Thyroid gland (tissue), 4 donors: ENCODE measurements at places on chromosomes 6 and 20.
A peak's percentile ranks its signal among the peaks of the same experiment; 100 is the strongest.

DNA sequence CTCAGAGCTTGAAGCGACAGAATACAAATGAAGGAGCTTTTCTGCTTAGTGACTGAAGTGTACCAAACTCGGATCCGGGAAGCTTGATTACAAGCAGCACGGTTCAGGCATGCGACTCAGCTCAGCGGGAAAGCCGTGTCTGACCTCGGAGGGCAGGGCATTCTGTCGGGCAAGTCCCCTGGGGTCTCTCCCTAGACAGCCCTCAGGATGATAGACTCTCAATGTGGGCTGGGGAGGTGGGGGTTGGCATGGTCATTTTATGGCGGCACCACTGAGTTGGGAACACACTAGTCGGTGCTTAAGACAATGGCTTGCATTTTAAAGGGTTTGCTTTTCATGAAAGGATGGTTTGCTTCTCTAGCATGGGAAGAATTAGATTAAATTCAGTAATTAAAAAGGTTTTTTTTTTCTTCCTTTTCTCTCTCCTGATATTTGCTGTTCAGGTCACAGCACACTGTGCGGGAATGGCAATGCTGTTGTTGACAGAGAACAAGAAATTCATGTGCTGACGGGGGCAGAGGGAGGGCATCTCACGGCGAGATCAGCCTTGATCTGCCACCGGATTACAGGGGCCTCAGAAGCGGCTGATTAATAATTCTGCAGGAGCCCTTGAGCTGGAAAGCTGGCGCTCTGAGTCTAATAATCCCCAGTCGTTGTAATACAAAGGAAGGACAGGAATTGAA, 80.7 kb upstream of the TRAF3IP2 start:
- no peak for DNase-seq

- no peak for DNase-seq
Measured at GRCh38 chr6:98974309-98974708, 26.6 kb upstream of the FBXL4 start.

GRCh38 chr20:41592516-41593216, 25.5 kb downstream of the CHD6 start:
- no peak for DNase-seq

DNA sequence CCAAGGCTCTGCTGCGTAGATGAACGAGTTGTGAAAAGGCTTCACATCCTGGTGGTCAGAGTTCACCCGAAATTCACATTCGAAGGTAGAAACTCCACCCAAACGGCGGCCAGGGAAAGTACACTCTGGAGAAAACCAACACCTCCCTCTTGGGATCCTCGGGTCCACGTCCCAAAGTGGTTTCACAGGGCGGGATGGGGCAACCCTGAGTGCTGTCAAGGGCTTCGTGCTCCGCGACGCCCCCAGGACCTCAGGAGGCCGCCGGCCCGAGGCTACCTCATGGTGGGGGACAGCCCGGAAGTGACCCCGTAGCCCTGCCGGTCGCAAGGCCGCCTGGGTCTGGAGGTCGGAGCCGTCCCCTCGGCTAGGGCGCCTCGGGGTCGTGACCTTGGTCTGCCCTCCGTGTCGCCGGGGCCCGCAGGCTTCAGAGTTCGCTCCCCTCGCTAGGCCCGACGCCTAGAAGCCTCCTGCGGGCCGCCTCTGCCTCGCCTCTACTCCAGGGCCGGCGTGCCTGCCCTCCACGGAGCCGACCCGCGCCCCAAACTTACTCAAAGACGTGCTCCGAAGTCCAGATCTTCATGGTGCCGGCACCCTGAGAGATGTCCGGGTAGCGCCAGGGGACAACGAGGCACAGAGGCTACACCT, at the start of gene PRELID3B:
PRELID3B (minus strand) TSS at position 636 of the 645 bp plus-strand sequence; CDS start at position 580, 56 bp downstream.
- peak; percentile 22 for DNase-seq

- DNase-seq, result no peak
Measured at GRCh38 chr6:90072501-90072900, 178.2 kb downstream of the GJA10 start.

- no peak for DNase-seq
Measured at GRCh38 chr20:8129211-8129976, 2.7 kb upstream of the PLCB1 start.

GRCh38 chr6:75117701-75118100, 88.2 kb downstream of the COL12A1 start:
- DNase-seq, result no peak

DNA sequence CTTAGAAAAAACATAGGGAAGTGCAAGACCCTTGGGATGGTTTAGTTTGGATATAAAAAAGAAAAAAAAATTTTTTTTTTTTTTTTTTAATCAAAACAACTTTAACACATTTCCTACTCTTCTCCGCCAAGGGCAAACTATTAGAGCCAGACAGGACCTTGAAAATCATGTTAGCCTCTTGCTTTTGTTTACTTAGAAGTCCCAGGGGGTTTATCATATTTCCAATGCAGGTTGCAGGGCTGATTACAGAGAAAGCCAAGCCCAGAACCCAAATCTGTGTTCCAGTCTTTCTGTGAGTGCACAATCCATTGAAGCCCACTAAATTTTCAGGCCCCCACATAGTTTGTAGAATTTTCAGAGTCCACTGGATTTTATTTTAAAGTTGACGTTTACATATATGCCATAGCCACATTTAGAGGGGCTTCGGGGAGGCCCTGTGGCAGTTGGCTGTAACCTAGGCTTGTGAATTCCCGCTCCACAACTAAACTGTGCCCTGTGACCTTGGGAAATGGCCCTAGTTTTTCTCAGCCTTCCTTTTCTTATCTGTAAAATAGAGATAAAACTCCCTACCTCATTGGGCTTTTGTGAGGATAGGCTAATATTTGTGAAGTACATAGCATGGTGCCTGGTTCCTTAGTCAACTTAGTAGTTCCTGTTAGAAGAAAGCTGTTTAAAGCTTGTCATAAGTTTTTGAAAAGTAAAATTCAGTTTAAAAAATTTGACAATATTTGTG, 55.7 kb downstream of the NCOA7 start:
- no peak for DNase-seq

GRCh38 chr6:127366282-127367022, 23.0 kb upstream of the ECHDC1 start:
- no peak for DNase-seq

- no peak for DNase-seq
Measured at GRCh38 chr6:169087443-169088041, 166.1 kb downstream of the THBS2 start.

- DNase-seq, result no peak
Measured at GRCh38 chr6:35343835-35344550, 1.6 kb downstream of the PPARD start.

DNA sequence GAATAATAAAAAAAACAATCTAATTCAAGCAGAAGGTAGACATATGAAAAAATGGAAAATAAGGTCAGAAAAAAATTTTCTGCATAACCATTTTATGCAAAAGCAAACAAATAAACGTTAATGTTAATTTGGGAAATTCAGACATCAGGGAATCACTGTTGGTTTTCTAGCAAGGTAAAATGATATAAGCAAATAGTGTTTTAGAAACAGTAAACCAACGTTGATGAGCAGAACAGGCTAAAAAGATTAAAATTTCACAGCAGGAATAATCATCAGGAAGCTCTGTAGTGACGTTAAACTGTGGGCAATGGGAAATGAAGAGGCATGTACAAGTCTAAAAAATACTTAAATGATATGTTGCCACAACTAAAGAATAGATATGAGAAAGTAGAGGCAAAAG, 54.5 kb upstream of the HMGCLL1 start:
- no peak for DNase-seq

GRCh38 chr6:68126089-68126749, 508.9 kb upstream of the ADGRB3 start:
- DNase-seq, result no peak

DNA sequence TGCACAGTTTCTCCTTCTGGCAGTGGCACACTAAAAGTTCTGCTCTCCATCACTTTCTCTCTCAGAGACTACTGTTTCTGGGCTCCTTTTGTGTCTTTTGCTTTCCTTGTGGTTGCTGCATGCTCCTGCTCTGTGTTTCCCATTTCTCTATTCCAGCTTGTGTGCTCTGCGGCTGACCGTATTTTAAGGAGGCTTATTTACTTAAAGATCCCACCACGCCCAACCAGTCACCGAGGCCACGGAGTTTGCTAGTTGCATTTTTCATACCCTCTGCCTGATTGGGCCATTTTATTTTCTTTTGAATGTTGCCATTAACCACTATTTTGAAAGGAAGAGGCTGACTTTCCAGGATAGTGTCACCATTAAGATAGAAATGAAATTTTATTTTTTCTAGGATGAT, 626.4 kb upstream of the MMS22L start:
- DNase-seq, result no peak

GRCh38 chr6:27312146-27312949, at the start of gene POM121L2:
POM121L2 (minus strand) TSS chr6:27312273; CDS start chr6:27312170, 103 bp downstream.
- DNase-seq, result peak; percentile 84

GRCh38 chr20:38970302-38970701, 8.2 kb downstream of the DHX35 start:
- no peak for DNase-seq

DNA sequence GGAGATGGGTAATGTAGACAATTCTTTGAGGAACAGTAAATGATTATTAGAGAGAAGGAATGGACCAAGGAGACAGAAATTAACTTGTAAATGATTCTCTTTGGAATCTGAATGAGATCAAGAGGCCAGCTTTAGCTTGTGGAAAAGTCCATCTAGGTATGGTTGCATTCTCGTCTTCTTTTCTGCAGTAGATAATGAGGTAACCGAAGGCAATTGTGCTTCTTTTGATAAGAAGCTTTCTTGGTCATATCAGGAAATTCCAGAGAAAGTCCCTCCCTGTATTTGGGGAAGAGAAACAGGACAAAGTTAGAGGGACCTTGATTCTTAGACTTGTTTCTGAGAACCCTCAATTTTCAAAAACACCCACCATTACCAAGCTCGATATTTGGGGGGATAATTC, 109.1 kb upstream of the PRSS16 start:
- DNase-seq, result no peak

GRCh38 chr20:10217721-10218410, 764 bp upstream of the SNAP25 start:
- peak; percentile 74 for DNase-seq

DNA sequence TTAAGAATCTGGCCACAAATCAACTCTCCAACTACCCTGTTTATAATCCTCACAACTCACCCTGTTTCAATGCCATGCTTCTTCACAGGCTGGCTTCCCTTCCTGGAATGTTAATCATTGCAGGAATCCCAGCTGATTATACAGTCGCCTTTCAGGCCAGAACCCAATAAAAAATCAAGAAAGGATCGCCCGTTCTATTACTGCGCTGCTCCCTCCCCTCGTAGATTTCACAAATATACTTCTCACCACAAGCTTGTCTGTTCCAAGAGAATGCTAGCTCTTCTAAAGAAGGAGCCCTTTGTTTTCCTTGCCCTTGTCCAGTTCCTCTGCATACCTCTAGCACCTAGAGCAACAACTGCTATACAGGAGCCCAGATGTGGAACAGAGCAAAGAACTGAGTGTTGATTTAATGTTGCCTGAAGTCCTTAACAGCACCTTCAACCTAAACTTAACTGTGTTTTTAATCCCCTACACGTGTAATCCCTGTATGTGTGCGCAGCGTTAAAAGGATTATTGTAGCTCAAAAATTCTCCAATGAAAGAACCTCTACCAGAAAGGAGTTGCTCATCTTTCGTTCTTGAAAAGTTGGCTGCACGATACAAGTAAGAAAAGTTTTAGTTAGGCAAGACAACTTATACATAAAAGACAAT, 988 bp downstream of the ECHDC1 start:
- no peak for DNase-seq

- DNase-seq, result no peak
Measured at GRCh38 chr6:152129691-152130151, 322.2 kb downstream of the ESR1 start.

DNA sequence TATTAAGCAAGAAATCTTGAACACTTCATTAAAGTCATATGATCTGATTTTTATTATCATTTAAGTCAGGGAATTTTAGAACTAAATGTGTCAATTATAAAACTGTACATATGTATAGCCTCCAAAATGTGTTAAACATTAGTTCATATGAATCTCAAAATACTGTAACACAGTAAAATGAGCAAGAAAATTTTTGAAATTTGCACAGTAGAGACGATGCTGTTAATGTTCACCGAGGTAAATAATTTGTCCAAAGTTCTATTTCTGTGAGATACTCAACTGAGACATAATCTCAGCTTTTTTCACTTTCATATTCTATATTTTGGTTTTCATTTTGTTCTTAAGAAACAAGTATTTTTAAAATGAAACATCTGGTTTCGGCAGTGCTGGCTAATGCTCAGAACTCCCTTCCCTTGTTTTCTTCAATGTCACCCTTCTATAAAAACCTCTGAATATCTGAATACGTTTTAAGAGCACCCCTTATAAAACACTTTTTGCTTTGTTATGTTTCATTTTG, 353.1 kb downstream of the LAMA2 start:
- DNase-seq, result no peak

GRCh38 chr6:29826271-29826670, 1.4 kb upstream of the HLA-G start:
- DNase-seq, result no peak

GRCh38 chr6:13234130-13234529, 94.2 kb downstream of the TBC1D7 start:
- DNase-seq, result no peak

DNA sequence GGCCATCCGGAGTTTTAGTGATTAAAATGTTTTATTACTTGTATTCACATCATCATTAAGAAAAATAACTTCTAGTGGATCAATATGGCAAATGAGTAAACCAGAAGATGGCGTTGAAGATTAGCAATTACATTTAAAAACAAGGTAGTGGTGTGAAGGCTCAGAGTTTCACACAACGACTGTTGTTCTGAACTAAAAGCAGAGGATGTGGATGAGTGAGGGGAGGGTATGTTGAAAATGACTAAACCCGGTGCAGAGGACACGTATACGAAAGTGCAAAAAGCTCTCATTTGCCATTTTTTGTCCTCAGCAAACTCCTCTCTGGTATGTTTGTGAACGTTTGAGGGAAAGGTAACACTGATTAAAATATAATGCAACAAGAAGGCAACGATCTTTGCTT, 1.9 kb upstream of the IRF4 start:
- DNase-seq, result no peak

DNA sequence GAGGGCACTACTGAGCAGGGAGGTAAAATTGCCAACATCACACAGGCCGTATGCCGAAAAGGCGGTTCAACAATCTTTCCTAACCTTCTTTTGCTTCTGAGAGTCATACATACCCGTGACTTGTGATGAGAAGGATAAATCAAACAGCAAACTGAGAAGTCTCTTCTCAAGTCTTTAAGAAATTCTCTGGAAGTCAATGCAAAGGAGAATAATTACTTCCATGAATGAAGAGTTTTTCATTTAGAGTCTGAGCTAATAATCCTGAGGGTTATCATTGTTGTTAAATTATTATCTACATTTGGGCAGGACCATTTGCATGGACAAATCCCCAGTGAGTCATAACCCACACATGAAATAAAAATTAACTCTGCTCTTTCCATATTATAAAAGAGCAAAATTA, 22.4 kb upstream of the ILRUN start:
- no peak for DNase-seq

- no peak for DNase-seq
Measured at GRCh38 chr6:140434761-140435160, 1060.3 kb upstream of the CITED2 start.

DNA sequence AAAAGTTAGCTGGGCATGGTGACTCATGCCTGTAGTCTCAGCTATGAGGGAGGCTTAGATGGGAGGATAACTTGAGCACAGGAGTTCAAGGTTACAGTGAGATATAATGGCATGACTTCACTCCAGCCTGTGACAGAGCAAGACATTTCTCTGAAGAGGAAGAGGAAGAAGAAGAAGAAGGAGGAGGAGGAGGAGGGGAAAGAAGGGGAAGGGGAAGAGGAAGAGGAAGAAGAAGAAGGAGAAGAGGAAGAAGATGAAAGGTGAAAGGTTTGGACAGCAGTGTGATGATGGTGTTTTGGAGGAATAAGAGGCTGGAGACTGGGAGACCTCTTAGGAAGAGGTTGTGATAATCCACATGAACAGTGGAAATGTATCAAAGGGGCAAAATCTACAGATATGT, 410.7 kb upstream of the JAG1 start:
- DNase-seq, result no peak
